ENCODE measurements at places on chromosomes 12 and 14.

DNA sequence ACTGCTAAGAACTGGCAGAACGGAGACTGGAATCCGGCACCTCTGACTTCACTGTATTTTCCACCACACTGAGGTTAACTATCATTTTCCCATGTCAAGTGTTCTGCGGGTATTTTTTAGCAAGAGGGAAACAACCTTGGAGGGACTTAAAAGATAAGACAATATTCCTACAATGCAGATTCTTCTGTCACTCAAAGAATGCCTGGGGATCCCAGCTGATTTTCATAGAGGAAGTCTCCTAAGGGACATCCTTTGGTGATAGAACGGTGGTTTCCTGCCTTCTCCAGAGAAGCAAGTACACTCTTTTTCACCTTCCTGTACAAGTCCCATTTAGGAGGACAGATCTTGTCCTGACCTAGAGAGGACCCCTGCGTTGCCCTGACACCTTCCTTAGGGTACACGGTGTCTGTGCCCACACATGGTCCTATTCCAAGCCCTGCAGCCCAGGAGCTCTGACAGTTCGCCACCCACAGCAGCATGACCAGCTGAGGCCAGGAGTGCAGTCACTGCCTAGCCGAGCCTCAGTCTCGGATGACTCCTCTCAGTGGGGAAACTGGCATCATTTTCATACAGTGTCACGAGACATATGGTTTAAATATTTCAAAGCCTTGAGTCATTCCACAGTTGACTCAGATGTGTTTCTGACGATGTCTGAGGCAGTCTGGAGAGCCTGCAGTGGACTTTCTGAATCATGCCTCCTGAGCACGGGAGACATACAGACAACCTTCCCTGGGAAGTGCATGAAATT is 181.3 kb upstream of the FKBP4 start:
- no peak for DNase-seq

DNA sequence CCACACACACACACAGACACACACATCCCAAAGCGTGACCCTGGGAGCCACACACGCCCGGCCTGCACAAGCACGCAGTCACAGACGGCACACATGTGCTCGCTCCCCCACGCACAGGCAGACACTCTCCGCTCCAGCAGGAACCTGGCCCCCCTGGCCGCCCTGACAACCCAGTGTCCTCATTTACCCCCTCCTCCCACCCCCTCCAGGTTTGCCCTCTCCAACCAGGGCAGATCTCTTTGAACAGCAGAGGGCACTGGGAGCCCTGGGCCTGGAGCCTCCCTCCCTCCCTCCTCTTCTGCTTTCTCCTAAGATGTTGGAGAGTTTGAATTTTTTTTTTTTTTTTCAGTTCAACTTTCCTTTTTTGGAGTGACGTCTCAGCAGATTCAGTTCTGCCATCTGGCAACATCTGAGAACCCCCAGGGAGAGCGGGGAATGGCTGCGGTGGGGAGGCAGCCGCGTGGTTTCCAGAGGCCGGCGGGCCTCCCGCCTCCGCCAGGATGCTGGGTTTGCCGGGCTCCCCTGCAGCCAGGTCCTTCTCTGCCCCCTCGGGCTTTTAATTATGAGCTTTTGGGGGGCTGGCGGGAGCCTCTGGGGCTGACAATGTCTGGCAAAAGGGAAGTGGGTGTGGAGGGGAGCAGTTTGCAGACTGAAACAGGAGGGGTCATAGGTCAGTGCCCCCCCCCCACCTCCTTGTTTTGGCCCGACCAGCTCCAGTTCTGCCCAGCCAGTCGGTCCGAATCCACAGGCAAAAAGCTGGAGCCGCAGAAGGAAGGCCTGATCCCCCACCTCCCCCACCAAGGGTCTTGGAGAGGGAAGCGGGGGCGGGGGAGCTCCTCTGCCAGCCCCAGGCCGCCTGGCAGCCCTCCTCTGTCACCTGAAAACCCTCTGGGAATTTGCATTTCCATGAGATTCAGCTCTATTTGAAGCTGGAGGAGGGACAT is 1.3 kb upstream of the NCOR2 start:
- no peak for DNase-seq

- DNase-seq = no peak
Measured at GRCh38 chr12:55720894-55721444, 776 bp downstream of the RDH5 start.

DNA sequence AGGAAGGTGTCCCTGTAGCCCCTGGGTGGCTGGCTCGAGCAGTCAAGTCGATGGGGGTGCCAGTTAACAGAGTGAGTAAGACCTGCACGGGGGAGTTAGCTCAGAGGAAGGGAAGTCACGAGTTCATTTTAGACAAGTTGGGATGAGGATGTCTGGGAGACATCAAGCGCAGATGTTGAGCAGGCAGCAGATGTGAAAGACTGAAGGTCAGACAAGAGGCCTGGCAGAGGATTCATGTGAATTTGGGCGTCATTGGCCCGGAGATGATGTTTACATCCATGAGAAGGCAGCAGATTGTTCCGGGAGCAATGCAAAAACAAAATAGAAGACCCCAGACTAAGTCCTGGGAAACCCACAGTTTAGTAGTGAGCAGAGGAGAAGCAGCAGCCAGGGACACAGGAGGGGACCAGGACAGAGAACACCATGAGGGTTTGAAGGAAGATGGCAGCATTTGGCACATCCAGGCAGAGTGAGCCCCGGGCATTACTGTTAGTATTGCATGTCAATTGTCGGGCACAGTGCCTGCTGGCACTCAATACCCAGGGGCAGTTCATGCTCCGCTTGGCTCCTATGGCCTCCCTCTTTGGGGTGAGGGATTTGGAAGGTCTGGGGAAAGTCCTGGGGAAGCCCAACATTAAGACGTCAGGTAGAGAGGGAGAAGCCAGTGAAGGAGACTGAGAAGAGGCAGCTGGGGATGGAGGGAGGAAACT is 15.1 kb downstream of the LTBP2 start:
- DNase-seq = no peak

GRCh38 chr14:42565556-42565955 is 958.9 kb downstream of the LRFN5 start:
- no peak for DNase-seq

DNA sequence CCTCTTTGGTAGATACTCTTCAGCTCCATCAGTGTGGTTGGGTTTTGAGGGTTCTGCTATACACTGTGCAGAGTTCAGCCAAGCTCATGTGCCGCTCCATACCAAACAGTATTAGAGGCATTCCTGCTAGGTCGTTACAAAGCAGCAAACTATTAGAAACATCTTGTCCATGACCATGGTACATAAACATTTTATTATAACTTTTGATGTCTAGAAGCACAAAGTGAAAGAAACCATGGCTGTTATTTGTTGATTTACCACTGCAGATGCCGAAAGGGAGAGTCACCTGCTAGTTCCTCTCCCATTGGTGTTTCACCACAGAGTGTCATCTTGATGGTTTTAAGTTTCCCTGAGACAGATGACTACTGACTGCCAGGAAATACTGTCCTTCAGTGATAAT is 242.0 kb downstream of the ADAMTS20 start:
- DNase-seq = no peak
